Choroid plexus epithelial cell (primary cell): ENCODE measurements at places on chromosomes 16 and 17.

- DNase-seq: no peak
Measured at GRCh38 chr16:88726981-88727380, 20.7 kb downstream of the CTU2 start.

GRCh38 chr17:46776298-46777005 is 42.0 kb downstream of the WNT3 start:
- DNase-seq: no peak

DNA sequence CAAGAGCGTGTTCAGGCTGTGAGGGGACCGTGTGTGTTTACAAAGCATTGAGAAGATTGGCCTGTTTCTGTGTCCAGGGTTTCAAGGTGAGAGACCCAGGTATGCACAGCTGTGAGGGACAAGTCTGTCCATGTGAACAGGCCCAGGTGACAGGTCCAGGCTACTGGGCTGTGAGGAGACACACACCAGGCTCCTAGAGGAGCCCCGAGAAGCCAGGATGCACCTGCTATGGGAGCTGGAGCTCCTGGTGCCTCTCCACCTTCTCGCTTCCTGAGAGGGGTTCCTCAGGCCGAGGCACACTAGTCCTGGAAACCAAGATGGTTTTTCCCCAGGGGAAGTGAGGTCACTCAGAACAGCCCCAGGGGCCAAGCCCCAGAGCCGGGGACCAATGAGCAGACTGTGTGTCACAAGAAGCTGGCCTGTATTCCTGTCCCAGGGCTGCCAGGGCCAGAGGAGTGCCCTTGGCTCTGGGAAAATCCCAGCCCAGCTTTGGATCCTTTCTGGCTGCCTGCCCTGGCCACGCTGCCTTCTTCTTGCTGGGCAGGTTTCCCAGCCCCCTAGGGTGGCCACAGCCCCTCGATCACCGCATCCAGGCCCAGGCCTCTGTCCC is 153.4 kb upstream of the PLCG2 start:
- no peak for DNase-seq

- no peak for DNase-seq
Measured at GRCh38 chr17:21522755-21523336, 146.7 kb downstream of the KCNJ12 start.
